Activated effector memory CD4-positive, alpha-beta T cell treated with Interleukin-2 at 50 U/mL for 16 hours (primary cell): ENCODE measurements at places on chromosomes 7 and 10.

DNA sequence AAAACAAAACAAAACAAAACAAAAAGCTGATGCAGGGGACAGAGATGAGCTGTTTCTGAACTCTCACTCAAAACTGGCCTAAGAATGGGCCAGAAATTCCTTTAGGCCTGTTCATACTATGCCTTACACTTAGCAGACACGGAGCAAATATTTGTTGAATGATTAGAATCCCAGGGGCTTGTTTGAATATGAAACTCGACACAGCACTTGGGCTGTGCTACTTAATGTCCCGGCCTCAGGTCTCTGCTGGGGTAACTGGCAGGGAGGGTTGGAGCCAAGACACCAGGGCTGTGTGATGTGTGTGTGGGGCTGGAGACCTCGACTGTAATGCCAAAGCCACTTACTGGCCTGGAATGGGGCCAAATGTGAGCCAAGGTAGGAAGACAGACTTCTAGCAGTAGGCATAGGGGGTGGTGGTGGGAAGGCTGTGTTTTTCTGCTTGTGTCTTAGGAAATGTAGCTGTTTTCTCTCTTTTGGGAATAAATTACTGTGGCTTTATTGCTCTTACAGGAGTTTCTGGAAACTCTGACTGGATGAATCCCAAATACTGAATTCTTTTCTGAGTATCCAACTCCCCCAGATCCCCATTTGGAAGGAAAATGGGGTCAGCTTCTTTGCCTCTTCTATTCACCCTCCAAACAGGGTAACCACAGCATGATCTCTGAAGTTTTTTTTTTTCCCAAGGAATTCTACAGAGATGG lies 66.7 kb downstream of the EMX2 start:
- DNase-seq, result no peak

- no peak for DNase-seq
These were observed 43.2 kb downstream of the C7orf33 start for GRCh38 chr7:148633761-148634160.

DNA sequence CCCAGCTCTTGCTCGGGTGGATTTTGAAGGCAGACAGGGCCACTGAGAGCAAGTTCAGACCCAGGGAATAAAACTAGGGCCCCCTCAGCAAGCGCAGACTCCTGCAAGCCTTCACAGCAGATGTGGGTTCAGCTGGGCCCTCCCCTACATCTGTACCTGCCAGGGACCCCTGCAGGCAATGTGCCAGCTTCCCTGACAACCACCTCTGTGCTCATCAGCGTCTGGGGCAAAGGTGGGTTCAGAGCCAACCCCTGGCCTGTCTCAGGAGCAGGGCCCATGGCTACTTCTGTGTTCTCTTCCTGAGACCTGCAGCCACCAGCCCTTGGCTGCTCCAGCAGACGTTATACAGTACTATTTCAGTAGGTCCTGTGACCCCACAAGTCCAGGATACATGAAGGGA lies 189.5 kb downstream of the DIP2C start:
- no peak for DNase-seq

DNA sequence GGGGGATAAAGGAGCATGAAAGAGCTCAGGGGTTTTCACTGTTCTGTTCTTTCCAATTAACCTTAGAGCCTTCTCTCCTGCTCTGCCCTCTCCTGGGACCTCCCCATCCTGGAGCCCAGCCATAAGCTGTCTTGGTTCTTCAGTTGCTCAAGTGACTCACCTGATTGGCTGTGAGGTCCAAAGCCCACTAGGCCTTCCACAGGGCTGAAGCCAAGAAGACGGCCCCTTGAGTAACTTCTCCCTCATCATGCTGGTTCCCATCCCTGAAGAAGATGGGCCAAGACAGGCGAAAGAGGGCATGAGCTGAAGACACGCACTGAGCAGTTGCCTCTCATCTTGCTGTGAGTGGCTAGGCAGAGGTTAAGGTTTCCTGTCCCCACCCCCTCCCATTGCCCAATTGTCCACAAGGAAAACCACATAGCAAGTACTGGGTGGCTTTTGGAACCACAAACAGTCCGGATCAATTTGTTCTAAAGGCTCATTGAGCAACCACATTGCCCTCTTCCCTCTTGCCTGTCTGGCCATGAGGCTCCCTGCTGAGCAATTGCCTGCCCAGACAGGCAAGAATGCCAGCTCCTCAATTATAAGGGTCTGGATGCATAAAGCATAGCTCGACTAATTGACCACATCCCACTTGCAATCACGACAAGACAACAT lies 43.9 kb upstream of the GPAM start:
- no peak for DNase-seq

GRCh38 chr7:154873500-154874121 lies 129.3 kb downstream of the PAXIP1 start:
- DNase-seq, result no peak

DNA sequence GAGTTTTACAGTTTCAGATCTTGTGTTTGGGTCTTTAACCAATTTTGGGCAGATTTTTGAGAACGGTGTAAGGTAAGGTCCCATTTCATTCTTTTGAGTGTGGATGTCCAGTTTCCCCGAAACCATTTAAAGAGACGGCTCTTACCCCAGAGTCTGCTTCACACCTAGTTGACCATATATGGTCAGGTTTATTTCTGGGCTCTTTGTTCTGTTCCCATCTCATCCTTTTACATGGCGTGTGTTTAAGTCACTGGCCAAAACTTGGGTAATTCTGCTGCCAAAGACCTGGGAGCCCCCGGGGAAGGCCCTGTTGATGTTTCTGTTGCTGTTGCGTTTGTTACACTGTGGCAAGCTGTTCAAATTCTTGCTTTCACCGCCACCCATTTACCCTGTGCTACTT lies 120.1 kb downstream of the PTPRN2 start:
- DNase-seq, result no peak

DNA sequence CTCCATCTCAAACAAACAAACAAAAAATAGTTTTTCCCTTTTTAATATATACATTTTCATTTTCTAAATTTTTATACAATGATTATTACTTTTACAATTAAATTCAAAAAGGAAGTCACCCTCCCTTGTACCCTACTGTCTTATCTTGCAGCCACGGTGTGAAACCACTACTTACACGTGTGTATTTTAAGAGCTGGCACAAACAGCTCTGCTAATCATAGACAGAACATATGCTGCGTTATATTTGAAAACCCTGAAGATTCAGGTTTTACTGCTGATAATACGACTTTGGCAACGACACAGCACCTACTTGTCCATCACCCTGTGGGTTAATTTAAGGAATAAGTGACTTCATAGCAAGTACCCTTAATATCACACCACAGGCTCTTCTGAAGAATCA lies 991 bp downstream of the ANKRD61 start:
- DNase-seq, result no peak

- no peak for DNase-seq
These were observed 35.8 kb upstream of the GNAI1 start for GRCh38 chr7:80098795-80099194.

DNA sequence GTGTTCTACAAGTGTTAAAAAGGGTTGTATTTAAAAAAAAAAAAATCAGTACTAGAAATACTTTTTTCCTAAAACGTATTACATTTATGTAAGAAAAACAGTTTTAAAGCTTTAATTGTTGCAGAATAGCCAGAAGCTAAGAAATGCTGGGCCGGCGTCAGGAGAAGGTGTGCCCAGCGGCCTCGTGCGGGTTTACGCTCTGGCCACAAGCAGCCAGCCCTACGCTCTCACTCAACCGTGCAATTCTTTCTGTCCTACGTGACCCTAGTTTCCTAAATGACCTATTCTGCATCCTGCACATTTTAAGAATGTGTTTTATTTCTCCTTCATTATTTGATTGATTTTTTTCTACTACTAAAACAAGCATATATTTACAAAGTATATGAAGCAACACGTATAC lies 279.7 kb upstream of the KLF14 start:
- no peak for DNase-seq

- no peak for DNase-seq
These were observed 253.1 kb downstream of the PRKG1 start for GRCh38 chr10:51327432-51327831.

DNA sequence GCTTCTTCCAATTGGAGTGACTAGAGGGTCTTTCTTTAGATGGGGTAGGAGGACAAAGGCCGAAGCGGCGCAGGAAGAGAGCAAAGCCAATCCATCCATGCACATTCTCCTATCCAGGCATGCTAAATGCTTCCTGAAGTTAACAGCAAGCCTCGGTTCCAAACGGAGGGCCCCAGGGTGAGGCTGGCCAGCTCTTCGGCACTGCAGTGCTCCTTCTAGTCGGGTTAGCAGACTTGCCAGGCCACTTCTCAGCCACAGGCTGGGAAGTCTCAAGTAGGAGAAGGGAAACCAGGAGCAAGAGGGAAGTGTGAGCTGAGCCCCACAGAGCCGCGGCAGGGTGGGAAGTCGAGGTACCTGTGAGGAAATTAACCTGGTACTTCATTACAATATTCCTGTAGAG lies 253.8 kb upstream of the INHBA start:
- no peak for DNase-seq

DNA sequence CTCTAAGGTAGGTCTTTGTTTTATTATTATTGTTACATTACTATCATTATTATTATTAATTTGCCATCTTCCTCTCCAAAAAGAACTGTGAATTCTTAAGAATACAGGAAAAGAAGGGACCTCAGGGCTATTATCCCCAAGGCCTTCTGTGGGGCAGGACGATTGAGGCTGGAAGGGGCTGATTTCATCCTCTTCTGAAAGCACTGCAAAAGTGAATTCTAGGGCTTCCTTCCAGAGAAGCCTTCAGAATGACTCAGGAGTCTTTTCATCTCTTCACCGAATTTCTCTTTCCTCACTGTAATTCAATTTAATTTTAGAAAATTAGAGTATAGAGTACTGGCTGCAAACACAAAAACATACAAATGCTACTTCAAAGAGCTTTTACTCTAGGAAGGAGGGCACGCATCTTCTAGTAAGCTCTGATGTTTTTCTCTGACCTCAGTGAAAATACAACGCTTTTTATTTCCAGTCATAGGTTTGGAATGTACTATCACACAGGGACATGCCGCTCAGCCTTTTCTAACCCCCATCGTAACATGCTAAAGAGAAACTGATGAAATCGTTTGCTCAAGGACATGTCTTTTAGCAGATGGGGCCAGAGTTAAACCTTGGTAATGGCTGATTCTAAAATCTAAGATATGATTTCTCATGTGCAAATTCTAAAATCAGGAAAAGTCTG lies 280.2 kb upstream of the PITRM1 start:
- DNase-seq, result no peak

DNA sequence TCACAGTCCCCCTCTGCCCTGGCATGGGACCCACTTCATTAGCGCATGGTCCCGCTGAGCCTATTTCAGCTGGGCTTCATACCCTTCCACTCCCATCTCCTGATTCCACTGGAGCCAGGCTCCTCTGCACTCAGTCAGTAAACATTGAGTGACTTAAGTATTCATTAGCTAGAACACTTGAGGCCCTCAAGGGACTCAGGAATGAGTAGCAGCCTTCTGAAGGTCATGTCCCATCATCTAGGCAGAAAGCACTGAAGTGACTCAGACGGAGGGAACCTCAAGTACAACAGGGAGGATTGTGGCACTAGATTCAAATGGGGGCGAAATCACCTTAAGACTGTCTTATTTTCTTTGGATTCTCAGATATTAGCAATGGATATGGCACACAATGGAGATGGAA lies 186.6 kb upstream of the INHBA start:
- DNase-seq, result no peak

GRCh38 chr10:79065091-79065551 lies 3.6 kb upstream of the ZMIZ1 start:
- no peak for DNase-seq

GRCh38 chr7:154372011-154372601 lies 319.9 kb downstream of the DPP6 start:
- no peak for DNase-seq

DNA sequence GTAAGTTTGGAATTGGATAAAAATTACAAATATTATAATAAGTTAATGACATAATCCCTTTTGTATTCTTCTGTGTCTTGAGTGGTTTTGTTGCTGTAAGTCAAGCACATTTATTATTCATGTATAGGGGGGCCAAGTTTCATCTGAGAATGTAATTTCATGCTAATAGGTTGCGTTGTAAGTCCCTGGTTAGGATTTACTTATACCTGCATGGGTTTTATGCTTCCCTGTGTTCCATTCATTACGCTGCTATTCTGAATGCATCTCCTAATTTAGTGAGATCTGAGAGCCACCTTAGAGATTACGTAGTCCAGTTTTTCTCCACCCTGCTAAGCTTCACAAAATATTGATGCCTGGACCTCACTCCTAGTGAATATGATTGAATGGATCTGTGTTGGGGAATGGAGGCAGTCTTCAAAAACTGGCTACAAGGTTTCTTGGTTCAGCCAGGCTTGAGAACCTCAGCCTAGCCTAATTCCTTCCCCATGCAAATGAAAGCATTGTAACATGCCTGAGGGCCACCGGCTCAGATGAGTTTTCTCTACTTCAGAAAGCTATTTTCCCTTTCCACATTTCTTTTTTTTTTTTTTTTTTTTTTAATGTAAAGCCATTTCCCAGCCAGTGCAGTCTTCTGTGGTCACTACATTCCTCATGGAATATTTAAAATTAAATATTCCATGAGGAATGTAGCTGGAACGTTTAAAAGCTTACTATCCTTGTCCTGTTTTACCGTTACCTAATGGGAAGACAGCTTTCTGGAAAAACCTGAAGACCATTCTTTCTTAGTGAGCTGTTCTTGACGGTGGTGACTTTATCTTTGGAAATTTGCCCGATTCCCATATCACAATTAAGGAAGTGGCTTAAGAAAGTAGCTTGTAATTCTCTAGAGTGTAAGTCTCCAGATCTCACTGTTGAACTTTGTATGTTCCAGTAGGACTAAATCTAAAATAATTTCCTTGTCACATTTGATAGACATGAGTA lies 16.0 kb downstream of the PAPSS2 start:
- DNase-seq, result no peak

DNA sequence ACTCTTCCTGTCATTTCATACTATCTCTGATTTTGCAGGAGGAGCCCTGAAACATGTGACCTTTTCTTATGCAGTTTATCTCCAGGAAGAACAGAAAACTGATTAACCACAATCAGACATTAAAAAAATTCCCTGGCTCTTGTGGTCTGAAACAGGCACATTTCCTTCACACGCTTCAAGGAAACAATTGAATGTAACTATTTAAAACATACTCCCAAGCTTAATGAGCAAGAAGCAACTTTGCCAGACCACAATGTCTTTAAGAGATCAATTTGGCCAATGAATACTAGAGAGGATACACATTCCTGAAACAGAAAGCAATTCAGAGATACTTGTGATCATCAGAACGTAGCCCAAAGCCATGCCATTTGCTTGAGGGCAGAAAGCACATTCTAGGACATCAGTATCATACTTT lies 65.8 kb downstream of the PIP4K2A start:
- no peak for DNase-seq

GRCh38 chr10:2917926-2918325 lies 149.4 kb upstream of the PFKP start:
- no peak for DNase-seq

DNA sequence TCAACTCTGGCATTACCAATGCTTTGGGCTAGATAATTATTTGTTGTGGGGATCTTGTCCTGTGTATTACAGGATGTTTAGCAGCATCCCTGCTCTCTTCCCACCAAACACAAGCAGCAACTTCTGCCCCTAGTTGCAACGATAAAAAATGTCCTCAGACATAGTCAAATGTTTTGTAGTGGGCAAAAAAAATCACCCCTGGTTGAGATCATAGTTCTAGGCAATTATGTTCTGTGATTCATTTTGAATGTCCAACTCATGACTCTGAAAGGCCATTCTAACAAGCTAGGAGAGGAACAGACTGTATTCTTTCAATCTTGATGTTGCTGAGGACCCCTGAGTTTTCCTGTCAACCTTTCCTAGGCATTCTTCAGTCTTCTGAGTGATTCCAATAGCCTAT lies 79.5 kb downstream of the RTKN2 start:
- DNase-seq, result no peak

- no peak for DNase-seq
These were observed 119.1 kb downstream of the TSPAN12 start for GRCh38 chr7:120738816-120739215.

GRCh38 chr10:86752311-86752710 lies 4.1 kb upstream of the BMPR1A start:
- DNase-seq, result no peak
